CD14-positive monocyte (primary cell): ENCODE measurements at places on chromosomes 11 and 22. TPM values are rescaled to one million over a fixed set of nuclear protein-coding genes. Genes with fewer than 3 reads are reported as not detected.

DNA sequence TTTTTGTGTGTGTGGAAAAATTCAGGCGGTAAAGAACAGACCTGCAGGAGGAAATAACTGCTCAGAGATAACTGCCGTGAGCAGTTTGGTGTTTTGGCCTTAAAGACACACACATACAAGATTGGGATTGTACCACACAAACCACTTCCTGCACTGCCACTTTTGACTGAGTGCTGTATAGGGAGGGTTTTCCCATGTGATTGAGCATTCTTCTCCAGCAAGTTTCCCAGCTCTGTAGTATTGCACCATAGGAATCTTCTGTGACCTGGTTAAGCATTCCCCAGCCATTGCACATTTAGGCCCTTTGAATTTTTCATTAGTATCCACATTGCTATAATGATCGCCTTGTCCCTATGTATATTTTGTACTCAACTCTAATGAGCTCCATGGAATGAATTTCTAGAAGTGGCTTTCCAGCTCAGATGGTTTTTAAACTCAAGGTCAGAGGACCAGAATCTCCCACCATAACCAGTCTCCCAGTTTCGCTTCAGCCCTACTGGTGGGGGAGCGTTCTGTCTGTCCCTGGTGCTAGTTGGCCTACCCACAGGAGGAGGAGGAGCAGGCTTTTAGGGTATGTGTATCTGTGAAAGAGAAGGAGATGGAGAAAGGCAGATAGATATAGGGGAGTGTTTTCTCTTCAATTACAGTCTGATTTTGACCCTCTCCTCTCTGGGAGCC lies 9.3 kb downstream of the CD82 start:
- peaks cover 72% of the 10 kb centered on the region for H3K4me1 ChIP-seq
- no peaks in the 10 kb centered on the region for H3K36me3 ChIP-seq
- no peak overlapping the region for H3K4me3 ChIP-seq
- peak; percentile 42 for DNase-seq

GRCh38 chr11:120210626-120211521 lies at the start of gene OAF:
TSS of gene OAF (plus strand) at chr11:120211032. CDS start at chr11:120211280, 248 bp downstream.
- peaks cover 67% of the 10 kb centered on the region for H3K4me1 ChIP-seq
- peak; percentile 68 for DNase-seq
- peak within 1 kb of the TSS; percentile 83 for H3K27ac ChIP-seq
- H3K4me3 ChIP-seq, result peak within 1 kb of the TSS; percentile 87
- no peaks in the 10 kb centered on the region for H3K27me3 ChIP-seq

GRCh38 chr11:118645066-118645715 lies 34.3 kb downstream of the TREH start:
- H3K4me1 ChIP-seq, result no peaks in the 10 kb centered on the region
- H3K27ac ChIP-seq, result no peak overlapping the region
- DNase-seq, result no peak
- no peaks in the 10 kb centered on the region for H3K27me3 ChIP-seq
- no peaks in the 10 kb centered on the region for H3K36me3 ChIP-seq

DNA sequence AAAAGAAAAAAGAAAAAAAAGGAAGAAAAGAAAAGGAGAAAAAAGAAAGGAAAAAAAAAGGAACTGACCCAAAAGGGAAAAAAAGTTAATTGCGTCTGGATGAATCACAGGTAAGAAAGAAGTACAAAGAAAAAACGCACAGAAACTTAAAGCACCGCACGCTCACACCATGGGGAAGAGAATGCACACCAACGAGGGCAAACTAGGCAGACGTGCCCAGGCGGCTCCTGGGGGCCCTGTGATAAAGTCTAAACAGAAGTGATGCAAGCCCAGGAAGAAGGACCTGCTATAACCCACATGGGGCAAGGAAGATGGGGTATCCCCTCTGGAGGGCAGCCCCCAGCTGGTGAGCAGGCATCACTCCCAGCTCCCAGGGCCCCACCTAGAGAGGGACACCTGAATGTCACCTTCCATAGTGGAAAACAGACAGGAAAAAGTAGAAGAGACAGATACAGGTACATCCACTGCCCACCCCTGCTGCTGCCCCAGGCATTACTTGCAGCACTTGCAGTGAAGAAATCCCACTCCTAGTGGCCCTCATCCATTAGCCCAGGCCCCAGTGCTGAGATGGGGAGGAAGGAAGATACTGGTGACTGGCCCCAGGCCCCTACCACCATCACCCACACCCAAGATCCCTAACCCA lies 28.9 kb downstream of the NAP1L4 start:
- no peaks in the 10 kb centered on the region for H3K27me3 ChIP-seq
- peaks cover 68% of the 10 kb centered on the region for H3K36me3 ChIP-seq
- H3K4me3 ChIP-seq, result no peak overlapping the region
- peak overlapping the region; percentile 52 for H3K27ac ChIP-seq

MLC1 gene
- polyA plus RNA-seq, result 1.8 TPM

DNA sequence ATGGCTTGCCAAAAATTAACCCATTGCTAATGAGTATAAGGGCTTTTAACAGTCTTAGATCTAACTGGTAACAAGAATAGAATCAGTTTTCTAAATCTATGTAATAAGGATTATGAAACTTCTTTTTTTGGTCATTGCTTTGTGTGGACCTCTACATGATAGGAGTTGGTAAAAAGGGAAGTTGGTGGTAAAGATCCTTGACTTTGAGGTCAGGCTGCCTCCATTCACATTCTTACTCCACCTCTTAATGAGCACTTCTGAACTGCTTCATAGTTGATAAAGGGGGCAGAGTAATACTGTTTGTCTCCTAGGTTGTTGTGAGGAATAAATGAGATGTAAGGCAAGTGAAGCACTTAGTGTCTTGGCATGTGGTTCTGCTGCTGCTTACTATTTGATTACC lies 10.6 kb downstream of the EIF3M start:
- H3K4me1 ChIP-seq, result peaks cover 45% of the 10 kb centered on the region
- DNase-seq, result peak; percentile 29
- no peak overlapping the region for H3K4me3 ChIP-seq
- no peaks in the 10 kb centered on the region for H3K27me3 ChIP-seq

GRCh38 chr11:45665933-45666647 lies 668 bp upstream of the CHST1 start:
- no peaks in the 10 kb centered on the region for H3K36me3 ChIP-seq
- no peaks in the 10 kb centered on the region for H3K4me1 ChIP-seq
- DNase-seq, result no peak
- peaks cover 67% of the 10 kb centered on the region for H3K27me3 ChIP-seq

- H3K36me3 ChIP-seq, result no peaks in the 10 kb centered on the region
- no peak for DNase-seq
- peaks cover 3% of the 10 kb centered on the region for H3K4me1 ChIP-seq
- H3K27me3 ChIP-seq, result peaks cover 5% of the 10 kb centered on the region
Observed at GRCh38 chr22:50058906-50059880, 1.1 kb upstream of the TTLL8 start.

C11orf87 gene
- polyA plus RNA-seq, result not detected in 2 replicates

SCUBE2 gene
- 0.21 TPM for polyA plus RNA-seq

DNA sequence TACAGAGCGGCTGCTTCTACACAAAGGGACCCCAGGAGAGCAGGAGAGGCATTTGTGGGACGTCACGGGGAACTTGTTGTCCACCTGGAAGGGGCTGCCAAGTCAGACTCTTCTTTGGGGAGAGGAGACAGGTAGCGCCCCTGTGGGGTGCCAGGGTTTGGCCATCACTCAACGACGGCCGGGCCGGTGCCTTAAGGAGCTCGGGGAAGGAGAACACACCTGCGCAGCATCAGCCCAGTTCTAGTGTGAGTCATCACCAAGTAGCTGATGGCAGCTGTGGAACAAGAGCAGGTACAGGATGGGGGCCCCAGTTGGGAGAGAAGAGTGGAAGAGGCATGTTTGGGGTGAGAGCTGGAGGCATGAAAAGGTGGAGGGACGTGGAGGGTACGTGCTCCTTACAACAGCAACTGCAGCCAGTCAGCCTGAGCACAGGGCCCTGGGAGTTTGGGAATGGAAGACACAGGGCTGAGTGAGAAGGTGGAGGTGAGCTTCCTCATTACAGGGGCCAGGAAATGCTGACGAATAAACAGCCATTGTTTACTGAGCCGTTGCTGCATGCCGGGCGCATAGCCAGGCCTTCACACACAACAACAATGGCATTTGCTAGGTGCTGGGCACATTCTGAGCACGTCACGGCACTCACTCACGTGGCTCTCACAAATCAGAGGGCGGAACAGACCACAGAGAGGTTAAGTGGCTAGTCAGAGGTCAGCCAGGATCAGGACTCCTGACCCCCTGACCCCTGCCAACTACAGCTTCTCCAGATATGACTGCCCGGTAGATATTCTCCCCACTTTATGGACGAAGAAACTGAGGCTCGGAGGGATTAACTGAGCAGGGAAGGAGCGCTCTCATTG lies 29.1 kb upstream of the TP53I11 start:
- DNase-seq, result no peak
- no peaks in the 10 kb centered on the region for H3K36me3 ChIP-seq
- no peak overlapping the region for H3K27ac ChIP-seq
- no peak overlapping the region for H3K4me3 ChIP-seq

- H3K4me1 ChIP-seq, result peaks cover 59% of the 10 kb centered on the region
- H3K27ac ChIP-seq, result no peak overlapping the region
- DNase-seq, result no peak
- no peak overlapping the region for H3K4me3 ChIP-seq
Observed at GRCh38 chr11:95252586-95252985, 21.6 kb upstream of the SESN3 start.

GRCh38 chr22:49363526-49364230 lies 464.0 kb downstream of the BRD1 start:
- no peaks in the 10 kb centered on the region for H3K36me3 ChIP-seq
- no peaks in the 10 kb centered on the region for H3K4me1 ChIP-seq
- DNase-seq, result no peak
- H3K27ac ChIP-seq, result no peak overlapping the region
- H3K4me3 ChIP-seq, result no peak overlapping the region
- H3K27me3 ChIP-seq, result no peaks in the 10 kb centered on the region

CD6 gene
- polyA plus RNA-seq, result 0.09 and 0.47 TPM in 2 replicates

DNA sequence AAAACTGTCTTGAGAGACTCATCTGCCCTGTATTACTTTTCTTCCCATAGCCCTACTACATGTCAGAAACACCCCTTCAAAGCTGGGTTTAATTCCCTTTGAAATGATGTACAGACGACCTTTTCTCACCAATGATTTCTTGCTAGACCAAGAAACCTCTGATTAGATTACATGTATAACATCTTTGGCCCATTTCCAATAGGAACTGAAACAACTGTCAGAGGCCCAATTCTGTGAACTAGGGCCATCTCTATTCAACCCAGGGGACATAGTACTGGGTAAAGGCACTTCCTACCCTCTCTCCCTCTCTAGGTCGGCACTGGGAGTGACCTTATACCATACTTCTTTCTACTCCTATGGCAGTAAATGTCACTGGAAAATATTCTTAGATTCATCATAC lies 19.4 kb downstream of the NPAT start:
- H3K4me1 ChIP-seq, result peaks cover 27% of the 10 kb centered on the region
- DNase-seq, result no peak
- no peak overlapping the region for H3K27ac ChIP-seq
- H3K4me3 ChIP-seq, result no peak overlapping the region
- H3K36me3 ChIP-seq, result peaks cover 20% of the 10 kb centered on the region

RASSF10 gene
- not detected for polyA plus RNA-seq

SMTNL1 gene
- polyA plus RNA-seq, result not detected in 2 replicates

FOLR1 gene
- polyA plus RNA-seq, result not detected

DNA sequence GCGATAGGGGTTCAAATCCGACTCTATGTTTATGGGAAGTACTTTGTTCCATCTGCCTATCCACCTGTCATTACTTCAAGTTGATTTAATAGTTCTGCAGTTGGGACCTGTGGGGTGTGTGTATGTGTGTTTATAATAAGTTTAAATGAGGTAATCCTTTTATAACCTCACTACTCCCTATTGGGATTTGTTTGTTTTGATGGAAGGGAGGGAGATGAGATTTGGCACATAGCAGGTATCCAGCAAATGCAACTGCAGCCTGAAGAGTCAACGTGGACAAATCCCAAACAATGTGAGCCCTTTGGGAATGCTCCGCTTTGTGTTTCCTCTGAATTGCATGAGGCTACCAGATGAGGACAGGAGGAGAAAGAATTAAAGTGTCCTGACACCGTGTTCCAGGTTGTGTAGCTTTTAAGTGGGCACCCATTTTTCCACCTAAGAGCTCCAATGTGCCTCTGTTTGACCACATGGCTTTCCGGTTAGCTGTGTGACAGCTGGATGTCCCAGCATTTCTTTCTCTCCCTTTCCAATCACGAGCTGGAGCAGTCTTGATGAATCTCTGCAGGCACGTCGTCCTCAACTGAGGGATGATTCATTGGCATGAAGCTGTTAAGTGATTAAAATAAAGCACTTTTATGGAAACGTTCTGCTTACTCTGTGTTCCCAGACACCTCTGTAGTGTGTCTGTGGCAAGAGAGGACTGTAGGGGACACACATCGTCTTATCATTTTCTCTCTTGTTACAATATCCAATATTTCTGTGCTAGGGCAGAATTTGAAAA lies 610.7 kb downstream of the NTM start:
- no peak overlapping the region for H3K27ac ChIP-seq
- H3K36me3 ChIP-seq, result no peaks in the 10 kb centered on the region
- no peaks in the 10 kb centered on the region for H3K27me3 ChIP-seq
- no peak overlapping the region for H3K4me3 ChIP-seq
- no peak for DNase-seq
- no peaks in the 10 kb centered on the region for H3K4me1 ChIP-seq

CABP7 gene
- 0.11 TPM for polyA plus RNA-seq

STIP1 gene
- 44.5 TPM for polyA plus RNA-seq

DNA sequence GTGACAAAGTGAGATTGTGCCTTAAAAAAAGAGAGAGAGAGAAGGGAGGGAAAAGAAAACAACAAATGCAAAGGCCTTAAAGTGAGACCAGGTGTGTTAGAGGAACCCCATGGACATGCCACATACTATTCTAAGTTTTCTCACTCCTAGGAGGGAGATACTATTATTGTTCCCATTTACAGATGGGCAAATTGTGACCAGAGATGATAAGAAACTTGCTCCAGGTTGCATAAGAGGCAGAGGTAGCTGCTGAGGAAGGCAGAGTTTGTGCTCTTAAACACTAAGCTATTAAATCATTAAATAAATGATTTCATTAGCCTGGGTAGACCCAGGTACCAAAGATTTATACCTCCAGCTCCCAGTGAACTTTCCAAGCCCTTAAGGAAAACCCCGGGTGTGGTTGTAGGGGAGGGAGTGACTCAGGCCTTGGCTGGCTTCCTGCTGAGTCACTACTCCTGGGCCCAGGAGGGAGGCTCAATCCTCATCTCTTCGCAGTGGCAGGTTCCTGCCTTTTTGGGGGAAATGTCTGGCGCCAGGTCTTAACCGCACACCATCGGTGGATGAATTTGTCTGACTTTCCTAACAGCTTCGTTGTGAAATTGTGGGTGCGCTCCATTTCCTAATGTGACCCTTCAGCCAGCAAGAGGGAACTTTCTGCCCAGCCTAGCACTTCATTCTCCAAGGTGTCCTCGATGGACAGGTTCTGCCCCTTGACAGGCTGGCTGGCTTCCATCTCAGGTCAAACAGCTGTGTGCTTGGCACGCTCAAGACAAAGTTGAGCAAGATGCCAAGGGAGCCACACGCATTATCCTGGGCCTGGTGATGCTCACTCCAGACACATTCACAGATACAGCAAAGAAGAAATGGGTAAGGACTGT lies 33.4 kb upstream of the PTPRJ start:
- DNase-seq, result peak; percentile 93
- peak overlapping the region; percentile 72 for H3K27ac ChIP-seq
- H3K36me3 ChIP-seq, result no peaks in the 10 kb centered on the region
- peaks cover 72% of the 10 kb centered on the region for H3K4me1 ChIP-seq

- no peak overlapping the region for H3K27ac ChIP-seq
- DNase-seq, result no peak
- H3K4me1 ChIP-seq, result no peaks in the 10 kb centered on the region
- no peaks in the 10 kb centered on the region for H3K36me3 ChIP-seq
- no peaks in the 10 kb centered on the region for H3K27me3 ChIP-seq
- no peak overlapping the region for H3K4me3 ChIP-seq
Observed at GRCh38 chr11:11780858-11781257, 60.9 kb upstream of the USP47 start.

CRYBB2 gene
- not detected for polyA plus RNA-seq

- H3K36me3 ChIP-seq, result no peaks in the 10 kb centered on the region
- no peak for DNase-seq
- H3K27me3 ChIP-seq, result peaks cover 48% of the 10 kb centered on the region
Observed at GRCh38 chr11:61555051-61555969, 25.6 kb downstream of the SYT7 start.

SERPING1 gene
- 7.3 and 14.6 TPM in 2 replicates for polyA plus RNA-seq
